Cardiac septum (tissue), 1 donor: ENCODE measurements at places on chromosomes 16 and 17. TPM values are rescaled to one million over a fixed set of nuclear protein-coding genes. Genes with fewer than 3 reads are reported as not detected.

GRCh38 chr17:15917438-15918027, 27.4 kb upstream of the ADORA2B start:
- no peak for DNase-seq

GRCh38 chr16:87316923-87317749, at the start of gene C16orf95:
TSS of gene C16orf95 (minus strand) at chr16:87317392. CDS start at chr16:87317242, 150 bp downstream.
- peak; percentile 98 for DNase-seq

The TRIM37 gene
- 16.0 TPM for total RNA-seq

GRCh38 chr16:54442864-54443263, 156.3 kb upstream of the IRX3 start:
- DNase-seq, result no peak

GRCh38 chr16:62216837-62217236, 180.6 kb upstream of the CDH8 start:
- no peak for DNase-seq

DNA sequence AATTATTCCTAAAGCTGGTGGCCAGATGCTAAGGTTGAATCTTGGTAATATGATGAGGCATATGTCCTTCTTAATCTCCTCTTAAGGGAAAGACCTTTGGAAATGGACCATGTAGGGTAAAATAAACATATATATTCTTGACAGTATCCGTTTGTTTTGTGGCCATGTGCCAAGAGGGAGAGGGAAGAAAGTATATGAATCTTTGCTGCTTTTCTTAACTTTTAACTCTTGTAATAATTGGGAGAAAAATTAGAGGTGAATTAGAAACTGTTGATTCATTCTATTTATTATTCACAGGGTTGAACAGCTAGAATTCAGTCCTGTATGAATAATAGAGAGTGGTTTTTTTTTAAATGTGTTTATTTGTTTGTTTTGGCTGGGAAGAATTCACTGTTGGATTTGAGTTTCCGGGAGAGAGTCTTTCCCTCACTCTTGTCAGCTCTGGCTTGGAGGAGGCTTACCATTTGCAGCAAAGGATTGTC, 31.6 kb downstream of the AATF start:
- DNase-seq, result no peak

The ATAD5 gene
- 0.48 TPM for total RNA-seq

DNA sequence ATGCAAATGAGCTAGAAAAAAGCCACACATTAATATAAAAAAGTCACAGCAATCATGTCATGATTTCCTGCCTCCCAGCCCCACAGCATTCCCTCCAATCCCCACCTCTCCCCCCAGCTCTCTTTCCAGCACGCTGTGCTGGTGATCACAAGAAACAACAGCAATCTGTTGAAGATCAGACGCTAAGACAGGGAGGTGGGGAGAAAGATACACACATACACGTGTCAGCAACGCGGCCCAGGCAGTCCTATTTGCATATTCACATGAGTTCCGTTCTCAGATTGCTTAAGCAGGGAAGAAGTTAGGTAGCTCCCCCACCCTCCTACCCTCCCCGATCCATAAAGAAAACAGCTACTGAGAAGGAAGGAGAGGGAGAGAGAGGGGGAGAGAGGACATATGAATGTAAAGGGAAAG, 405.5 kb upstream of the PSMD7 start:
- DNase-seq, result no peak

DNA sequence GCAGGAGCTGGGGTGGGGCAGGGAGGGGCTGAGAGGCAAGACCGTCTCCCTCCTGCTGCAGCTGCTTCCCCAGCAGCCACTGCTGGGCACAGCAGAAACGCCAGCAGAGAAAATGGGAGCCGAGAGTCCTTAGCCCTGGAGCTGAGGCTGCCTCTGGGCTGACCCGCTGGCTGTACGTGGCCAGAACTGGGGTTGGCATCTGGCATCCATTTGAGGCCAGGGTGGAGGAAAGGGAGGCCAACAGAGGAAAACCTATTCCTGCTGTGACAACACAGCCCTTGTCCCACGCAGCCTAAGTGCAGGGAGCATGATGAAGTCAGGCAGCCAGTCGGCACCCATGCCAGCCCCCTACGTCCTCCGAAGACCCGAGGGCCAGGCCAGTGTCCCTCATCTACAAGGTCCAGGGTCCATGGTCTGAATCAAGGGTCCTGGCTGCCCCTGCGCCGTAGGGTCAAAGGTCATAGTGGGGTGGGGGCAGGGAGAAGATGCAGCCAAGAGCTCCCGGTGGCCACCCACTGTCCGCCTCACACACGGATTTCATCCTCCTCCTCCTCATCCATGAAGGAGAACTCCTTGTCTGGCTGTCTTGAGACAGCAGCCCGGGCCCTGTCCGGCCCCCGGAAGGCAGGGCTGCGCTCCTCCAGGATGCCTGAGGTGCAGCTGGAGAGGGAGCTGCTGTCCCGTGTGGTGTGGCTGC, 23.4 kb upstream of the CPSF4L start:
- DNase-seq, result no peak

DNA sequence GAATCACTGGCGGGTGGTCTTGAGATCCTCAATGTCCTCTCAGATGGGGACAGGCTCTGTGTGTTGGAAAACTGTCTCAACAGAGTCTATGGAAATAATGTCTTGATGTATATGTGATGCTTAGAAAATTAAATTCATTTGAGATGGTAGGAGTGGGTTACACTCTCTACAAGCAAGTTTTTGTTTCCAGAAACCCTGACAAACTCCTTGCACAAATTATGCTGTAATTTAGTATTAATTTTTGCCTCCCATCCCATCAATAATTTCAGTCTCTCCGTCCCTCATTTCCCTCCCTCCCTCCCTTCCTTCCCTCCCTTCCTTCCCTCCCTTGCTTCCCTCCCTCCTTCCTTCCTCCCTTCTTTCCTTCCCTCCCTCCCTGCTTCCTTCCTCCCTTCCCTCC, 488.0 kb upstream of the C16orf82 start:
- no peak for DNase-seq

DNA sequence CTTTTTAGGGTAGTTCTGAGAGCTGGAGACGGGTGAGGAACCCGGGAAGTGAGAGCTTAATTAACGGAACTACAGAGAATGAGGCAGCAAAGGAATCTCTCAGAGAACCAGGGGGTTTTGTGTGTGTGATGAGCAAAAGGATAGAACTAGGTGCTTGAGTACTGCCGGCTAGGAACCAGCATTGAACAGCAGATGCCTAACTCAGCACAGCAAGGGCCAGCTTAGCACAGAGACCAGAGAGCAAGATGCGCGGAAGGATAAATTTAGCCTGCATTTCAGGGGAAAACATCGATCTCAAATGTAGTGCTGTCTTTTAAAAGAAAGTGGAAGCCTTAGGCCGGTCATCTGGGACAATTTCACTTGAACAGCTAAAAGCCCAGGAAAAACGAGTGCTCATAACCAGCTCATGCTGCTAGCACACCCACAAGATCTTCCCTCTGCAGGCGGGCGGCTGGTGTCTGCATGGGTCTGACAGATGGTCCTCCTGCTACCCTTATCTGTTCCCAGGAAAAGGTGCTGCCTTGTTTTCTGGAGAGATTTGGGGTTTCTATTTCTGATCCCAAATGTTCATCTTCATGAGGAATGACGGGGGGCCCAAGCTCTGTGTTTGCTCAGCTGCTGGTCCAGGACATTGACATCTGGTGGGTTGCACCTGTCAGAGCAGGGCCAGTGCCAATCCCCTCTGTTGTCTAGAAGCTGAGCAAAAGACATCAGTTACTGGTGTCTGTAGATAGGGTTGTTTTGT, 103.9 kb downstream of the SOCS1 start:
- no peak for DNase-seq

DNA sequence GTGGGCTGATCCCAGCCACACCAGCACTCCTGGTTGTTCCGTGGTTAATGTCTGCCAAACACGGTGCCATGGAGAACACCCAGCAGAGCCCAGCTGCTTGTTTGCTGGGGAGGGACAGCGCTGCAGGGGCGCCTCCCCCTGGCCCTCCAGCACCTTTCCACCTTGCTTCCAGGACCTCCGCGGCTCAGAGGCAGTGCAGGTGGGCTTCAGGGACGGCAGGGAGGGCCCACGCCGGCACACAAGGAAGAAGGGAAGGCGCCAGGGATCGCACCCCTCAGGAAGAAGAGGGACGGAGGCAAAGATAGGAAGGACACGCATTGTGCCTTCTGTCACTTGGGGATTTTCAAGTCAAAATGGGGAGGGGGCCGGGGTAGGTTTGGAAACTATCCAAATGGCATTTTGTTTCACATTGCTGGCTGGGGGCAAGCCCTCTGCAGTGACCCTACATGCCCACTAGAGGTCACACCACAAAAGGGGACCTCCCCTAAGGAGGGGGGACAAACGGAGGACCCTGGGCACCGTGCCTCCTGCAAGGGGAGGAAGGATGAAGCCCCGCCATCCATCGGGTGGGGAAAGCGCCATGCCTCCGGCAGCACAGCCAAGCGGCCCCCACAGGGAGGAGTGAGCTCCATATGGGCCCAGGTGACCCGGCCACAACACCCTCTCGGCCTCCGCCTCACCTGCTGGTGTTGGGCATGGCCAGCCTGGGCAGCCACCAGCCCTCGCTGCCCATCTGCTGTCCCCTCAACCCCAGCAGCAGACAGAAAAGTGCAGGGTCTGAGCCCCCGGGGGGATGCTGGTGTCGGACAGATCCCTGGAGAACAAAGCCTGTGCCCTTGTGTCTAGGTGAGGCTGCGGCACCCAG, 7.5 kb upstream of the C16orf95 start:
- peak; percentile 51 for DNase-seq

DNA sequence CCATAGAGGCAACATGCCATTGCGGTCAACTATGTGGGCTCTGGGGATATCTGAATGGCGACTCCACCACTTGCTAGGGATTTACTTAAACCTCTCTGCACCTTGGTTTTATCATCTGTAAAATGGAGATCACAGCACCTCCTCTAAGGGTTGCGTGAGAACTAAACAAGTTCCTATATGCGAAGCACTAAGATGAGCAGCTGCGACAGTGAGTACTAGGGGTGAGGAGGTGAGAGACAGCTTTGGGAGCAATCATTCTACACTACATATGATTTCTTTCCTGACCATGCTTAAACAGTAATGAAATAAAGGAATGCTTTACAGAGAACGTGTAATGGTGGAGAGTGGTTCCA, 61.4 kb downstream of the CREBBP start:
- DNase-seq, result no peak

GRCh38 chr17:42422412-42422957, 571 bp downstream of the CAVIN1 start:
- no peak for DNase-seq

DNA sequence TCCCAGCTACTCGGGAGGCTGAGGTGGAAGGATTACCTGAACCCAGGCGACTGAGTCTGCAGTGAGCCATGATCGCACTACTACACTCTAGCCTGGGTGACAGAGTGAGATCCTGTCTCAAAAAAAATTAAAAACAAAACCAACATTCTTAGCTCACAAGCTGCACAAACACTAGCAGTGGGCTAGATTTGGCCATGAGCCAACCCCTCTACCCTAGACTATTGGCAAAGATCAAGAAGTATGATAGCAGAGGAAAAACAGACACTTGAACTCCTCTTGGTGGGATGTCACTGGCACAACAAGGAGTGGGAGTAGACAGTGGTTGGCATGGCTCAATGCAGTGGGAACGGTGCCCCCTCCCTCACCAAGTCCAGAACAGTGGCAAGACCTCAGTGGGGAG, 19.6 kb upstream of the RIPOR1 start:
- no peak for DNase-seq

The HASPIN gene
- total RNA-seq, result 0.30 TPM

GRCh38 chr17:30506481-30506880, 29.3 kb downstream of the GOSR1 start:
- no peak for DNase-seq
